Testis (tissue), 5 donors: ENCODE measurements at places on chromosomes 12 and 14. TPM values are rescaled to one million over a fixed set of nuclear protein-coding genes. Genes with fewer than 3 reads are reported as not detected.

POTEG gene
- total RNA-seq, result 47.9 TPM

CPNE6 gene
- 0.71 TPM for total RNA-seq

DNA sequence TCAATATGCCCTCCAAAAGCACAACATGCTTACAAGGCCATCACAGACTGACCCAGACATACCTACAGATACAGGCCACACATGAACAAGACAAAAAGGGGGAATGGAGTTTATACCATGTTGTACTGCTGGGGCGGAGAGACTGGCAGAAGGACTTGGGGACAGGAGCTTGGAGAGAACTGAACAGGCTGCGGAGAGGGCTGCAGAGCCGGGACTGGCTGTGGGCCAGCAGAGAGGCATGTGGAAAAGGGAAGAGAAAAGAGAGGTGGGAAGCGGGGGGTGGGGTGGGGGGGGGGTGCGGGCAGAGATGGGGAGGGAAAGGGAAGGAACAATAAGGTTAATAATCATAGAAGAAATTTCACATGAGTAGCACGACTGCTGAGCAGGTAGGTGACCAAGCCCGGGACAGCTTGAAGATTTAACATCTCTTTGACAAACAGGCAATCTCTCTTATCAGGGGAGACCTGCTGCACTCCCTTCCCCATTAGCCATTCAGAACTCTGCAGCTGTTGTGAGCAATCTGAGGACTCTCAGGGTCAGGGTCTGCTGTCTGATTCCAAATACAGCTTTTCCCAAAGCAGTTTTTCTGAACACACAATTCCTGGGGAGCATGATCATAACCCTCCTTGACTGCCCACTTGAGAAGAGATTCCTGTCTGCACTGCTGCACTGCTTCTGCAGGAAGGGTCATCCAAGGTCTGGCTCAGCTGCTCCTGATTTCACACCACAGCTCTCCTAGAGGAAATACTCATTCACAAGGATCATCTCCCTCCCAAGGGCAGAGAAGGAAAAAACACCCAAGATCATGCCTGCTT, 21.6 kb upstream of the STAC3 start:
- H3K27me3 ChIP-seq, result no peaks in the 10 kb centered on the region
- DNase-seq, result no peak
- H3K4me1 ChIP-seq, result peaks cover 6% of the 10 kb centered on the region
- H3K4me3 ChIP-seq, result no peak overlapping the region
- H3K36me3 ChIP-seq, result no peaks in the 10 kb centered on the region
- no peak overlapping the region for H3K27ac ChIP-seq

DNA sequence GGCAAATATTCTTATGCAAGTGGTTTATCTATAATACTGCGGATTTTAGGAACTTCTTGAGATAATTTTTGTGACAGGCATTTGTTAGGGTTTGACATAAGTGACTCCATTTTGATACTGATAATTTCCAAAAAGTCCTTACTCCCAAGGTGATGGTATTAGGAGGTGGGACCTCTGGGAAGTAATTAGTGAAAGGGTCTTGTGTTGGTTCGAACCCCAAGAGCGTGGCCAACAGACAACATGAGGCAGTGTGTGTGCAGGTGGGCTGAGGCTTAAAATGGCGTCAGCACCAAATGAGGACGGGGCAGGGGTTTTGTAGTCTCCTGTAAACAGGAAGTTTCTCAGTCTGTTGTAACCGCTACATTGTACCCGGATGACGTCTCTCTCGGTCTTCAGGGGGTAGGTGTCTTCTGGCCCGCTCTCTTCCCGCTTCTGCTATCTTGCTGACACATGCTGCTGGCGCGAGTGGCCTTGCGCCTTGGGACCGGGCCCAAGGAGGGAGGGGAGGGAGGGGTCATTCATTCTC, 1.7 kb upstream of the C12orf43 start:
- H3K27ac ChIP-seq, result no peak overlapping the region
- H3K36me3 ChIP-seq, result no peaks in the 10 kb centered on the region
- no peak for DNase-seq
- no peaks in the 10 kb centered on the region for H3K27me3 ChIP-seq

DNA sequence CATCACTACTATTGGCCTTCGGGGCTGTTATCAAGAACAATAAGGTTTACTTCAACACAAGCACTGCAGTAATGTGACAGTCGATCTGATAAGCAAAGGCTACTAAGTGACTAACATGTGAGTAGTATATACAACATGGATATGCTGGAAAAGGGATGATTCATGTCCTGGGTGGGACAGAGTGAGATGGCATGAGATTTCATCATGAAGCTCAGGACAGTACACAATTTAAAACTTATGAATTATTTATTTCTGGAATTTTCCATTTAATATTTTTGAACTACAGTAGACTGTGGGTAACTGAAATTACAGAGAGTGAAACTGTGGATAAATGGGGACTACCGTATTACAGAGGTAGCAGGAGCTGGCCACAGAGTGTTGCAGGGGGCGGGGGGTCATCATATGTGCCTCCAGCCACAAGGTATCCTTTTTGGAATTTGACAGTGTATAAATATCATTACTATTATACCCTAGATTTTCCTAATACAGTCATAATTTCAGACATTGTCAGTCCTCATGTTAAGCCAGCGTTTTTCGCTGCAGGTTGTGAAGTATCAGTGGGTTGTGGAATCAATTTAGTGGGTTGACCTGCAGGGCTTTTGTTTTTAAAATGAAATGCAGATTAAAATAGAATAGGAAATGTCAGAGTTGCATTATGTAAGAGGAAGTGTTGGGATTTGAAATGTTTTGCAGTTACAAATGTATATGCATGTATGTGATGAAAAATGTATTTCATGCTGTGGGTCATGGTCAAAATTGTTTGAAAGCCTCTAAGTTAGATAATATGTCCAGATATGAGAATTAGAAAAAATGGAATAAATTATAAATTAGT, 148.0 kb upstream of the NUDT4 start:
- no peaks in the 10 kb centered on the region for H3K4me1 ChIP-seq
- no peaks in the 10 kb centered on the region for H3K36me3 ChIP-seq
- H3K4me3 ChIP-seq, result no peak overlapping the region
- DNase-seq, result no peak

DNA sequence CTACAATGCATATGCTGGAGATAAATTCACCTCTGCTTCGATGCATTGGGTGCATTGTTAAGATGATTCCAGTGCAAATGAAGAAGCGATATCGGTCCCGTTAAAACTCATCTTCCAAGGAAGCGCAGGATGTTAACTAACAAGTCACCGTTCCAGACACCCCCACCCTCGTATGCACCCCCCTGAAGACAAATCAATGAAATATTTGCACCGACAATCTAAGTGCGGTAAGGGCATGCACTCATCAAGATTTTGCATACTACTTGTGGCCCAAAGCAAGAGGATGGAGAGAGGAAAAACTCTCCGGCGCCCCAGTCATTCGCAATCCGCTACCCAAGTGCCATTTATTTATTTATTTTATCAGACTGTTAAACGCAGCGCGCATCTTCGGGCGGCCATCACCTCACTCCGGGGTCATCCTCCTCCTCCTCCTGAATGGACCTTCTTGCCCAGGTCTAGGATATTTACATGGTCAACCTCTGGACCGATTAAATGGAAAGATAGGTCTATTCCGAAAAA, 1.2 kb downstream of the NOVA1 start:
- peaks cover 4% of the 10 kb centered on the region for H3K4me1 ChIP-seq
- peak overlapping the region; percentile 91 for H3K27ac ChIP-seq
- peak overlapping the region; percentile 69 for H3K4me3 ChIP-seq
- H3K27me3 ChIP-seq, result no peaks in the 10 kb centered on the region
- peak; percentile 22 for DNase-seq
- H3K36me3 ChIP-seq, result no peaks in the 10 kb centered on the region

- H3K27me3 ChIP-seq, result no peaks in the 10 kb centered on the region
- H3K27ac ChIP-seq, result no peak overlapping the region
- no peaks in the 10 kb centered on the region for H3K4me1 ChIP-seq
- H3K4me3 ChIP-seq, result no peak overlapping the region
- DNase-seq, result no peak
These were observed 54.9 kb downstream of the PLEKHG7 start for GRCh38 chr12:92757597-92758121.

DNA sequence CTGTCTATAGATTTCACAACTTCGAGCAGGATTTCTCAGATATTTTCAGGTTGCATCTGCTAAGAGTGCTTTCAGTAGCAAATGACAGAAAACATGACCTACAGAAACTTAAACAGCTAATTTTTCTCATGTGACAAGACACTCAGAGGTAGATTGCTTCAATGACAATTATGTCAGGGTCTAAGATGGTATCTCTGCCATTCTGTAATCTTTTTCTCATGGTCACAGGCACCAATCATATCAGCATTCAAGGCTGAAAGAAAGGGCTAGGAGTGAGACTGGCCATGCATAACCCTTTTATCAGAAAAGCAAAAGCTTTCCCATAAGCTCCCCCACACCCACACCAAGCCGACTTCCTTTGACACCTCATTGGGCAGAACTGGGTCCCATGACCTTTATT, 450.5 kb upstream of the FAR2 start:
- no peaks in the 10 kb centered on the region for H3K4me1 ChIP-seq
- H3K27me3 ChIP-seq, result no peaks in the 10 kb centered on the region
- DNase-seq, result no peak
- no peak overlapping the region for H3K27ac ChIP-seq

GRCh38 chr12:18146363-18146762, 56.4 kb upstream of the RERGL start:
- no peak for DNase-seq
- no peak overlapping the region for H3K27ac ChIP-seq
- no peak overlapping the region for H3K4me3 ChIP-seq

DNA sequence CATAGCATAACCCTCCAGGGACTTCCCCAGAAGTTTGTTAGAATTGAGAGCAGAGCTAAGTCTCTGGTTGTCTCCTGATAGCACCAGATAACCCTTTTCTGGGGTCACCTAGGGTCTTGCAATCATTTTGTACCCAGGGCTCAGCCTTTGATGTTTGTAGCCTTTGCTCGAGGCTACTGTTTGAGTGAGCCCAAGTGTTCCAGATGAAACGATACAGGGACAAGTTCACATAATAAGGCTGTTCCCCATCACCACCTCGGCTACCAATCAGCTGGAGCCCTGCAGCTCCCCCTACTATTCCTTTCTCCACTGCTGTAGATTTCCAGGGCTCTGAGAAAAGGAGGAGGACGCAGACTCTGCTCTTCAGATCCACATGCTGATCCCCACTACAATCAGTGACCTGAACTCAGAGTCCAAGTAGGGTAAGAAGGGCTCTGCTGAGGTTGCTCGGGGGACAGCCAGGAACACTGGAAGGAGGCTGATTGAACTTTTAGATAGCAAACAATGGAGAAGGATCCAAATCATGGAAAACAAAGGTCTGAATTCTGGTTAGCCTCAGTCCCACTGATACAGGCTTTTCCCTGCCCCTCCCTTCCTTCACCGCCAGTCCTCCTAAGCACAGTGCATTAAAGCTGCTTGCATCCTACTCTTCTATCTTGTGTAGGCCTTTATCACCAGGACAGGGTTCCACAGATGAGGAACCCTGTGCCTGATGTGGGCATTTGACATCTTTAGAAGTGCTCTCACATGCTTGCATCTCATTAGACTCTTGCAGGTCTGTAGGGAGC, at the start of gene EDDM3A:
TSS of gene EDDM3A (plus strand) at position 317 of the 788 bp plus-strand sequence. CDS start 1,694 bp downstream, outside the sequence.
- H3K4me3 ChIP-seq, result no peak within 1 kb of the TSS
- H3K36me3 ChIP-seq, result no peaks in the 10 kb centered on the region
- no peak within 1 kb of the TSS for H3K27ac ChIP-seq
